ENCODE measurements at places on chromosomes 2 and 18.

- no peak for DNase-seq
Observed at GRCh38 chr18:68665628-68666027, 49.3 kb downstream of the TMX3 start.

GRCh38 chr2:211875488-211875887, 663.1 kb downstream of the ERBB4 start:
- no peak for DNase-seq

DNA sequence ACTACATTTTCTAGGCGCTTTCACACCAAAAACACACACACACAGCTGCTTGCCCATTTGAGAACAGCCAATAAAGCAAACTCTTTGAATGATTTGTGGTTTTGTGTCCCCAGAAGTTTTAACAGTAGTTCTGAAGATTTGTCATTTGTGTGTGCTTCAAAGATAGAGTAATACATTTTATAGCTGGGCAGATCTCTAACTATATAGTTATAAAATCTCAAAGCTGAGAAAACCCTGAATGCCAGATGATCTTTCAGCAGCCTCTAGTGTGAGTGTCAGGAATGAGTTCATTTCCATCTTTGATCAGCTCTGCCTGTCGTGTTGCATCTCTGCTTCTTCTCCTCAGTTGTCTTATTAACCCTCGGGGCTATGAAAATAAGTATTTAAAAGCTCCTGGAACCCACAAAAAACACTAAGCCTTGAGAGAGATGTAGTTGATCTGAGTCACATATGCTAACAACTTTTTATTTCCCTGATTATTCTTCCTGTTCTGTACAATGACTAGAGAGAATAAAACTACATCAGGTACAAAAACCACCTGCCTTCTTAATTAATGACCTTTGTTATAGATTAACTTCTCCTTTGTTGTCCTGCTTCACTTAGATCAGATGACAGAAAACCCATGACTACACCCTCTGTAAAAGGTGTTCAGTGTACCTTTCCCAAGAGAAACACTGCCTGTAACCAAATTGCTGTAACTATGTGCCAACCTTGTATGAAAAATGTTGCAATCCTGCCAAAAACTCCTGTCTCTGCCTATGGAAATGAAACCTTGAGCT, 30.0 kb upstream of the SLC3A1 start:
- no peak for DNase-seq

GRCh38 chr2:111905990-111906735, 7.8 kb downstream of the MERTK start:
- DNase-seq: no peak

DNA sequence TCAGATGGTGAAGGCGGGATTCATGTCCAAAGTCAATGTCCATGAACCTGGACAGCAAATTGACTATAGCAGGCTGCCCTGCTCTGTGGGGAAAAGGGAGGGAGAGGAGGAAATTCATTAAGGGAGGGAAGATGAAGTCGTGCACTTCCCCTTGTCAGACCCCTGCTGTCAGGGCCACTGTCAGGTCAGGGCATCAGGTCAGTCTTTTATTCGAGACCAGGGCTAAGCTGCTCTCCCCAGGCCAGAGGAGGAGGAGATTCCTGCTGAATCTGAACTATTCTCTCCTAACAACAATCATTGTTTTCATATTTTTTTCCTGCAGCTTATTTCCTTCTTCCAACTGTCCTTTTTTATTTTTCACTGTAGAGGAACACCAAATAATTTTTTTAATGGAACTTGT, 17.2 kb downstream of the CNDP1 start:
- DNase-seq: no peak
